ENCODE measurements at places on chromosomes 5 and 9.

DNA sequence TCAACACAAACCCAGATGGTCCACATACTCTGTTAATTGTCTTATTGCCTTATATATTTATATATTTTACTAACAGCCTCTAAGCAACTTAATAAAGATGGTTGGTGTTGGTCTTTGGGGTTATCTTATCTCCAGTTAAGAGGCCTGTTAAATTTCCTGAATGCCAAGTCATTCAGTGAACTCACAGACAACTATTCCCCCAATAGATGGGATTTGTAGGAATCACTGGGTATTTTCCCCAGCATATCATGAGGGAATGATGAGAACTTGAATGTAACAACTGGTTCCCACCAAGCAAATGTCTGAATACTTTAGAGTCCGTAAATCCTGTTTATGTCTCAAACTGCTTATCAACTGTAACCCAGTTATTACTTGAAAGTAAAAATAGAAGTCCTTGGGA is 42.7 kb upstream of the RETREG1 start:
- DNase-seq = no peak

DNA sequence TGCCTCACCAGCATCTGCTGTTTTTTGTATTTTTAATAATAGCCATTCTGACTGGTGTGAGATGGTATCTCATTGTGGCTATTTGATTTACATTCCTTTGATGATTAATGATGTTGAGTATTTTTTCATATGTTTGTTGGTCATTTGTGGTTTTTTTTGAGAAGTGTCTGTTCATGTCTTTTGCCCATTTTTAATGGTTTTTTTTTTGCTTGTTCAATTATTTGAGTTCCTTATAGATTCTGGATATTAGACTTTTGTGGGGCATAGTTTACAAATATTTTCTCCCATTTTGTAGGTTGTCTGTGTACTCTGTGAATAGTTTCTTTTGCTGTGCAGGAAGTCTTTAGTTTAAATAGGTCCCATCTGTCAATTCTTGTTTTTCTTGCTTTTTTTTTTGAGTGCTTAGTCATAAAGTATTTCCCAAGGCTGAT is 148.1 kb downstream of the NPR3 start:
- no peak for DNase-seq

GRCh38 chr5:1468629-1469527 is 23.6 kb upstream of the SLC6A3 start:
- DNase-seq = no peak

DNA sequence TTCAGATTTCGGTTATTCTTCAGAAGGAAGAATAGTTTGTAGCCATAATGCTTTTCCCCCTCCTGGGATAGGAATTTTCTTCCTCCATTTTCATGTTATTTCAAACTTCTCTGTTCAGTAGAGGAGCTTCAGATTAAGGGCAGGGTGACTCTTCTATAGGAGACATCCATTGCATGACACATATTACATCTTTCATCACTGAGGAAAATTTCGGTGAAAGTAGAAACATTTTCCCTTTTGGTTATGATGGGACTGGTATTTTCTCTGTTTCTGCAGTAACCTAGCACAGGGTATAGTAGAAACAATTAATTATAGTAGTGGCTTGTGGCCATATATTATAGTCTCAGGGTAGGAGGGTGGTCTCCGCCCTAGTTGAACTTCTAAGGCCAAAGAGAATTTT is 1.1 kb downstream of the IPO11 start:
- DNase-seq = no peak
